Ovary (tissue), 10 donors: ENCODE measurements at places on chromosomes 5 and 9. TPM values are rescaled to one million over a fixed set of nuclear protein-coding genes. Genes with fewer than 3 reads are reported as not detected.

GRCh38 chr5:88780736-88781135 lies 102.2 kb downstream of the MEF2C start:
- peaks cover 2% of the 10 kb centered on the region for H3K4me1 ChIP-seq
- H3K27ac ChIP-seq, result no peak overlapping the region
- no peak for DNase-seq
- no peaks in the 10 kb centered on the region for H3K36me3 ChIP-seq
- H3K27me3 ChIP-seq, result no peaks in the 10 kb centered on the region

MYMK gene
- total RNA-seq, result not detected

GABRG2 gene
- not detected for total RNA-seq

GRCh38 chr5:153797484-153797883 lies 241.2 kb downstream of the FAM114A2 start:
- no peaks in the 10 kb centered on the region for H3K36me3 ChIP-seq
- no peak for DNase-seq
- no peaks in the 10 kb centered on the region for H3K4me1 ChIP-seq
- H3K4me3 ChIP-seq, result no peak overlapping the region
- H3K27ac ChIP-seq, result no peak overlapping the region
- H3K27me3 ChIP-seq, result no peaks in the 10 kb centered on the region

TMEM167A gene
- total RNA-seq, result 49.2 TPM

DNA sequence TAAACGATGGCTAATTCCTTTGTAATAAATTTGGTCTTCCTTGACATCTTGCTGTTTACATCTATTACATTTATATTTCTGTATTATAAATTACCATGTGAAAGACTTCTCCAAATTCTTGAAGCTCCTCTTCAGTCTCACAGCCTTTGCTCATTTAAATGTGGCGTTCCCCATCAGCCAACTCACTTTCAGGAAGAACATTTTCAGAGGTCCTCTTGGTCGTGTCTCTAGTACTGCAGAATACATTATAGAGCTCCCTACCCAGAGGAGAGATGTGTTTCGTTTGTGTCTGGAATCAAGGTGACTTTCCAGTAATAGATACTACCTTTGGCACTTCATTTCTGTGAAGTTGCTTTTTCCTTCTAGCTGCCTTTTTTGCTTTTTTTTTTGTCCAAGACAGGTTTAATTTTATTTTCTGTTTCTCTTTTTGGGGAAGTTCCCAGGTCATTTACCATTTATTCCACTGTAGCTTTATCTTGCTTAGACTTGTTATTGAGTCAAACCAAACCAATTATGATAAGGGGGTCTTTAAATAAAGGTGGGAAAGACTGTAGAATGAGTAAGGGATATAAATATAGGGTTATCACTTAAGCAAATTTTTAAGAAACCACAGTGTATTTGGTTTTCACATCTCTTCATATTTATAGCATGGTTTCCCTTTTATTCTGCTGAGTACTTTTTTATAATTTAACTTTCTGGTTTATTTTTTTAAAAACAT lies 12.8 kb downstream of the UBE2B start:
- H3K27me3 ChIP-seq, result no peaks in the 10 kb centered on the region
- H3K27ac ChIP-seq, result no peak overlapping the region
- no peak overlapping the region for H3K4me3 ChIP-seq

DNA sequence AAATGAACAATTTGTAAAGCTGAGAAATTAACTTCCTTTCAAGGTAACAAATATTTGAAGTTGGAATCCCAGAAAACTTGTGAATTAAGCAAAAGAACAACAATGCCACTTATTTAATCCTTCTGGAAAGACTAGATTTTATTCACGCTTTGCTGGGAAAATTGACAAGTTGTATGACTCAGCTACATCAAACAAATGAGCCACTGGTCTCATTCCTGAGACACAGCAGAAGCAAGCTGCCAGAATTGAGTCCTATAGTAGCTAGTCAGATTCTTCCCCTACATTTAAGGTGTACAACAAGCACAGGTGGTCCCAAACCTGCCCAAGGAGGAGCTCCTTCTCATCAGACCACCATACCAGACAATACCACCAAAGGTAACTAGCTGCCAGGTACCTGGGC lies 280.7 kb downstream of the SPOCK1 start:
- no peaks in the 10 kb centered on the region for H3K36me3 ChIP-seq
- no peak for DNase-seq
- H3K4me3 ChIP-seq, result no peak overlapping the region

SNCAIP gene
- total RNA-seq, result 41.9 TPM

- no peaks in the 10 kb centered on the region for H3K4me1 ChIP-seq
- DNase-seq, result no peak
- H3K27me3 ChIP-seq, result no peaks in the 10 kb centered on the region
- no peak overlapping the region for H3K27ac ChIP-seq
- no peaks in the 10 kb centered on the region for H3K36me3 ChIP-seq
Measured at GRCh38 chr9:11709567-11709966, 983.6 kb upstream of the TYRP1 start.

DNA sequence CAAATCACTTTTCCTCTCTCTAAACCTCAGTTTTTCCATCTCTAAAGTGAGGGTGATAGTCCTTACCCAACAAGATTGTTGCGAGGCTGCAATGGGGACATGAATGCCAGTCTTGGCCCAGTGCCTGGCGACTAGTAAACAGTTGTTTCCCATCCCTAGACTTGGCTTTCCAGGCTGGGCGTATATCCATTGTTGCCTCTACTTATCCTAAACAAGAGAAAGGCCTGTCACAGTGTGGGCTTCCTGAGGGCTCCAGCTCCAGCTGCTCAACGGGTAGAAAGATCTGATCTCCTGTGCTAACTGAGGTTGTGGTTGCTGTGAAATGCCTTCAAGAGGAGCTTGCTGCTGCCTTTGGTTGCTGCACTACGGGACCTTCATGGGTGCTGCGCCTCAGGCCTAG lies 142.0 kb downstream of the NSG2 start:
- DNase-seq, result no peak
- no peak overlapping the region for H3K27ac ChIP-seq
- H3K4me1 ChIP-seq, result no peaks in the 10 kb centered on the region
- no peaks in the 10 kb centered on the region for H3K27me3 ChIP-seq
- H3K36me3 ChIP-seq, result no peaks in the 10 kb centered on the region
- no peak overlapping the region for H3K4me3 ChIP-seq

GRCh38 chr5:15203376-15203775 lies 296.6 kb upstream of the FBXL7 start:
- no peak for DNase-seq
- H3K4me3 ChIP-seq, result no peak overlapping the region
- no peaks in the 10 kb centered on the region for H3K36me3 ChIP-seq
- no peaks in the 10 kb centered on the region for H3K4me1 ChIP-seq
- no peaks in the 10 kb centered on the region for H3K27me3 ChIP-seq
- H3K27ac ChIP-seq, result no peak overlapping the region

ZDHHC11 gene
- total RNA-seq, result 8.0 TPM

DNA sequence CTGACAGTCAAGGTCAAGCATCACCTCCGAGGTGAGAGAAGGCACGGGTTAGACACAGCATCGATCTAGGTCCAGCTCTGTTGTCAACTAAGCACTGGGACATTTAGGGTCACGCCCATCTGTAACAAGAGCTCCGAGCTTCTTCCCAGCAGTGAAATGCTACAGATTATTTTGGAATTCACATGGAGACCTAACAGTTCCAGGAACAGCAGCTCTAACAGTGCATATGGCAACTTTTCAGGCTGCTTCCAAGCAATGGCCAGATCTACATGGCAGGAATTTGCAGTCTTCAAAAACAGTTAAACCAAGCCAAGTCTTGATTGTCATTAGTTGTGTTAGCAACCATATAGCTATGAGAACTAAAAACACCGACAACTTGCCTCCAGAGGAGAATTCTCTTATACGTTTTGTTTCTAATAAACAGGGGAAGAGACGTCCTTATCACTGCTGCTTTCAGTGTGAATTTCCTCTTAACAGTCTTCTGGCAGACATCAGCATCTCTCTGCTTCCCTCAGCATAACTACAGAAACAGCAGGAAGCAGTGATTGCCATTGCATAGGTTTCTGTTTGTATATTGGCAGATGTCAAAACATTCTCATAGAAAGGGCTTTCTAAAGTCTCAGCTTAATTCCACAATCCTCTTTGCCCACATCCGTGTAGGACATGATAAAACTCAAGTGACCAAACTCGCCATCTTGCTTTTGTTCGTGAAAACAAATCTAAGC lies 242.1 kb upstream of the DAPK1 start:
- no peak overlapping the region for H3K4me3 ChIP-seq
- no peak for DNase-seq
- H3K4me1 ChIP-seq, result peaks cover 2% of the 10 kb centered on the region
- H3K27ac ChIP-seq, result no peak overlapping the region

GRCh38 chr5:141516672-141517025 lies 27.8 kb downstream of the PCDHGC5 start:
- no peak for DNase-seq
- no peaks in the 10 kb centered on the region for H3K27me3 ChIP-seq

GRCh38 chr5:134003064-134003816 lies 1.5 kb downstream of the VDAC1 start:
- peak overlapping the region; percentile 99 for H3K27ac ChIP-seq
- DNase-seq, result no peak
- no peaks in the 10 kb centered on the region for H3K27me3 ChIP-seq
- H3K4me1 ChIP-seq, result peaks cover 16% of the 10 kb centered on the region
- H3K4me3 ChIP-seq, result peak overlapping the region; percentile 69

TMEM8B gene
- total RNA-seq, result 38.9 TPM

GLRA1 gene
- not detected for total RNA-seq

DNA sequence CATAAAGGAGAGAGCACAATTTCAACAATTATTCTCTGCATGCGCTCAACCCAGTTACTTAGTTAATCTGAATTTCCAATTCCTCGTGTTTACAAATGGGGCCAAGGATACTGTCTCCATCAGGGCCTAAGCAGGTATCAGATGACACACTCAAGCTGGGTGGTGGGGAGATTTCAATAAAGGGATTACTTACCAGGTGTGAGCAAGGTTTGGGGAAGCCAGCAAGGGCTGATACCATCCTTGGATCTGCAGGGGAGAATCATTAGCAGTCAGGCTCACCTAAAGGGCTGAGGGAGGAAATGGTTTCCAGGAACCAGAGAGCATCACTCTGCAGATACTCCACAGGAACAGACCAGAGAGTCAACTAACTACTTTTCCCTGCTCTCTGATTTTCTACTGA lies 487.1 kb downstream of the NTRK2 start:
- H3K27ac ChIP-seq, result no peak overlapping the region
- DNase-seq, result no peak
- H3K27me3 ChIP-seq, result no peaks in the 10 kb centered on the region
- no peaks in the 10 kb centered on the region for H3K4me1 ChIP-seq
- no peak overlapping the region for H3K4me3 ChIP-seq

DNA sequence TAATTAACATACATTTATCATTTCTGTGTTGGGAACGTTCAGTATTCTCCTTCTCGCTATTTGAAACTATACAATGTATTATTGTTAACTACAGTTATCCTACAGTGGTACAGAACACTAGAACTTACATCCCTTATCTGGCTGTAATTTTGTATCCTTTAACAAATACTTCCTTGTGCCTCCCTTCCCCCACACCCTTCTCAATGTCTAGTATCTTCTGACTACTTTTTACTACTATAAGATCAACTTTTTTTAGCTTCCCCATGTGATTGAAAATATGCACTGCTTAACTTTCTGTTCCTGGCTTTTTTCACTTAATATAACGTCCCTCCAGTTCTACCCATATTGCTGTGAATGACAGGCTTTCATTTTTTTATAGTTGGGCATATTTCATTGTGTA lies 253.5 kb downstream of the RAB3C start:
- H3K36me3 ChIP-seq, result no peaks in the 10 kb centered on the region
- no peaks in the 10 kb centered on the region for H3K27me3 ChIP-seq
- no peaks in the 10 kb centered on the region for H3K4me1 ChIP-seq
- no peak for DNase-seq

FSD1L gene
- total RNA-seq, result 2.6 TPM

GRCh38 chr5:14812166-14812565 lies 59.4 kb downstream of the ANKH start:
- H3K36me3 ChIP-seq, result no peaks in the 10 kb centered on the region
- peaks cover 1% of the 10 kb centered on the region for H3K4me1 ChIP-seq
- no peak overlapping the region for H3K4me3 ChIP-seq

DNA sequence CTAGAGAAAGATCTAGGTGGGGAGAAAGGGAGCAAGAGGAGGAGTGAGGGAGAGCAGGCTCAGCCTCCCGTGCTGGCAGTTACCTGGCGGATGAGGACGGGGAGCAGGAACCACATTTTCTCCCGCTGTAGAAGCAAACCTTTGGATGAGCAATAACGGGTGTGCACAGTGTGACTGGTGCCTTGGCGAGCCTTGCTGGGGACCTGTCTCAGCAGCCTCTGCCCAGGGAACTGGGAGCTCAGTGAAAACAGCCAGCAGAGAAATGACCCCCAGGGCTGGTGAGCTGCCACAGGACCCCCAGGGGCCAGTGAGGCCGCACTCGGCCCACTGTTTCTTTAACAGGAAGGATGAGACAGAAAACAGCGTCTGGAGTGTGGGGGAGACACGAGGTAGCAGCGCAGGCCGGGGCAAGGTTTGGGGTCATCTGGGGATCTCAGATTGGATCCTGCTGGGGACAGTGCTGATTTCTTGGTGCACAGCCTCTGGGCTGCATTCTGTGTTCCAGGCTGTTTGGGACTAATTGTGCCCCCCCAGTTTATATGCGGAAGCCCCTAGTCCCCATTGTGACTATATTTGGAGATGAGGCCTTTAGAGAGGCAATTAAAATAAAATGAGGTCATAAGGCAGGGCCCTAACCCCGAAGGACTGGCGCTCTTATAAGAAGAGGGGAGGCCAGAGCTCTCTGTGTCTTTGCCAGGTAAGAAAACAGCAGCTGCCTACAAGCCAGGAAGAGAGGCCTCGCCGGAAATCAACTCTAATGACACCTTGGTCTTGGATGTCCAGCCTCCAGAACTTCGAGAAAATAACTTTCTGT lies 118.8 kb upstream of the PHYKPL start:
- H3K4me3 ChIP-seq, result no peak overlapping the region
- DNase-seq, result no peak
- no peak overlapping the region for H3K27ac ChIP-seq
- no peaks in the 10 kb centered on the region for H3K27me3 ChIP-seq
- H3K4me1 ChIP-seq, result no peaks in the 10 kb centered on the region
- no peaks in the 10 kb centered on the region for H3K36me3 ChIP-seq

DNA sequence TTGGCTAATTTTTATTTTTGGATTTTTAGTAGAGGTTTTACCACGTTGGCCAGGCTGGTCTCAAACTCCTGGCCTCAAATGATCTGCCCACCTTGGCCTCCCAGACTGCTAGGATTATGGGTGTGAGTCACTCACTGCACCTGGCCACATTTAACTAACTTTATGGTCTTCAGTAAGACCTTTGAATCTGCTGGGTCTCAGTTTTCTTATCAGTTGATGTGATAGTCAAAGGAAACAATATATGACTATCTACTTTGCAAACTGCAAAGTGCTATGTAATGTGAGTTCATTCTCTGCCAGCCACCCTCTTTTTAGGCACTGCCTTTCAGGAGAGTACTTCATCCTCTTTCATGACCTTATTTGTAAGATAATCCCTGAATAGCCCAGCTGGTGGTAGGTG lies 474.7 kb downstream of the PDE4D start:
- no peaks in the 10 kb centered on the region for H3K4me1 ChIP-seq
- no peak for DNase-seq
- no peaks in the 10 kb centered on the region for H3K36me3 ChIP-seq
- H3K27ac ChIP-seq, result no peak overlapping the region

NUTM2G gene
- total RNA-seq, result not detected

ANKRD31 gene
- 0.46 TPM for total RNA-seq
